ENCODE measurements at places on chromosomes 11 and 22. TPM values are rescaled to one million over a fixed set of nuclear protein-coding genes. Genes with fewer than 3 reads are reported as not detected.

GRCh38 chr11:119320776-119321524 lies 4.0 kb upstream of the MCAM start:
- peak; percentile 92 for DNase-seq

- no peak for DNase-seq
These were observed 808.0 kb downstream of the DLG2 start for GRCh38 chr11:84819128-84819527.

Gene POTEH
- not detected for total RNA-seq

DNA sequence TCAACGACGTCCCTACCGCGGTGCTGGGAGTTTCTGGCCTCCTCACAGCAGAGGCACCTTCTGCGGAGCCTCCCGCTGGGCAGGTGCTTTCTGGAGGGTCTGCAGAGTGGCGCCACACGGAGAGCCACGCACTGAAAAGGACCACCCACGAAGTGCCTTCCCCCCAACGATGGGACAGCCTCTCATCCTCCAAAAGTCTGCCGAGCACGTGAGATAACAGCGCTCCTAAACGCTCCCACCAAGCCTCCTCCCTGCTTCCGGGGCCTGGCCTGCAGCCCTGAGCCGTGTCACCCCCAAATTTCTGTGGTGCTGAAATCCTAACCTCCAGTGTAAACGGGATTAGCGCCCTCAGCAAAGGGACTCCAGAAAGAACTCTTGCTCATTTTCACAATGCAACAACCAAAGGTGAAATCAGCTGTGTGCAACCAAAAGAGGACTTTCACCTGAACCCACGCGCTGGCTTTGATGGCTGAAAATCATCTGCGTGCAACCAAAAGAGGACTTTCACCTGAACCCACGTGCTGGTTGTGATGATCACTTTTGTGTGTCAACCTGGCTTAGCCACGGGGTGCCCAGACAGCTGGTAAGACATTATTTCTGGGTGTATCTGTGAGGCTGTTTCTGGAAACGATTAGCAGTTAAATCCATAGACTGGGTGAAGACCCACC lies 924.6 kb downstream of the BRD1 start:
- no peak for DNase-seq

- no peak for DNase-seq
These were observed 232.0 kb upstream of the TENM4 start for GRCh38 chr11:79672786-79673185.

Gene SYT7
- 4.8 TPM for total RNA-seq

- no peak for DNase-seq
These were observed 74.4 kb upstream of the NTM start for GRCh38 chr11:131295986-131296385.

GRCh38 chr11:15217416-15217815 lies 102.7 kb downstream of the INSC start:
- DNase-seq = no peak

DNA sequence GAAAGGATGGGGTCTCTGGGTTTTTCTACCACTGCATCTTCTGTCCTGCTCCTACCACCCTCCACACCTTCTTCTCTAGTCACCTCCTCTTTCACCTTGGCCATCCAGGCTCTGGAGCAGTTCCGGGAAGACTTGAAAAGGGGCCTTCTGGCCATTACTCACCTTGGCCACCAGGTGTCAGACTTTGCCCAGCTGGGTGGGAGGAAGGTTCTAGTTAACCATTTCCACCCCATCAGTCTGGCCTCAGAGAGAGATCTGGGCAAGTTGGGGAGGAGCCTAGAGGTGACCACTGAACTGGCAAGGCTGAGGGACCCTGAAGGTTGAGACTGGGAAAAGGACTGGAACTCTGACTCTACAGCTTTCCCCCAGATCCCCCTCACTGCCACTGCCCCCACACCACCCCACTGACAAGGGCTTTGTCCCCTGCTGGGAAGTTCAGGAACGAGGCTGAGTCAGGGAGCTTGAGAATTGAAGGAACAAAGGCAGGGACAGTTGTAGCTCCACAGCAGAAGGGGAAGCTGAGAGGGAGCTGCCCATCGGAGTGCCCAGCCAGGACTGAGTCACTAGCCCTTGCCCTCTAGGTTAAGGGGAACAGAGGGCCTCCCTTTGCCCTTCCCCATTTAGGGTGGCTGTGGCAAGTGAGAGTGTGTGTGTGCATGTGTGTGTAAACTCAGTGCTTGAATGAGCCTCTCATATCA lies 3.7 kb upstream of the POLD4 start:
- DNase-seq = peak; percentile 93

- DNase-seq = peak; percentile 16
These were observed 66.4 kb downstream of the CD82 start for GRCh38 chr11:44631831-44632230.

Gene XKR3
- total RNA-seq = not detected

DNA sequence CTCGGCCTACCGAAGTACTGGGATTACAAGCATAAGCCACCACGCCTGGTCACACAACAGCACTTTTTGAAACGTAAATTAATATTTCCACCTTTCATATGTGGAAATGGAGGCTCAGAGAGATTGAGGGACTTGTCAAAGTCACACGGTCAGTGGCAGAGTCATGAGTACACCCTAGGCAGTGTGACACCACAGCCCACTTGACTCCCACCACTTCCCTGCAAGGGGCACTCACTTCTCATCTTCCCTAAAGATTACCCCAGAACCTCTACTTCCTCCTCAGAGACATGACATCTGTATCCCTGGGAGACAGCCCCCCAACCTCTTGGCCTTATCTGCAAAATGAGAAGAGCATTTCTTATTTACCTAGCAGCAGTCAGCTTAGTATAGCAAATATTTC lies 16.5 kb upstream of the MYOD1 start:
- DNase-seq = no peak

DNA sequence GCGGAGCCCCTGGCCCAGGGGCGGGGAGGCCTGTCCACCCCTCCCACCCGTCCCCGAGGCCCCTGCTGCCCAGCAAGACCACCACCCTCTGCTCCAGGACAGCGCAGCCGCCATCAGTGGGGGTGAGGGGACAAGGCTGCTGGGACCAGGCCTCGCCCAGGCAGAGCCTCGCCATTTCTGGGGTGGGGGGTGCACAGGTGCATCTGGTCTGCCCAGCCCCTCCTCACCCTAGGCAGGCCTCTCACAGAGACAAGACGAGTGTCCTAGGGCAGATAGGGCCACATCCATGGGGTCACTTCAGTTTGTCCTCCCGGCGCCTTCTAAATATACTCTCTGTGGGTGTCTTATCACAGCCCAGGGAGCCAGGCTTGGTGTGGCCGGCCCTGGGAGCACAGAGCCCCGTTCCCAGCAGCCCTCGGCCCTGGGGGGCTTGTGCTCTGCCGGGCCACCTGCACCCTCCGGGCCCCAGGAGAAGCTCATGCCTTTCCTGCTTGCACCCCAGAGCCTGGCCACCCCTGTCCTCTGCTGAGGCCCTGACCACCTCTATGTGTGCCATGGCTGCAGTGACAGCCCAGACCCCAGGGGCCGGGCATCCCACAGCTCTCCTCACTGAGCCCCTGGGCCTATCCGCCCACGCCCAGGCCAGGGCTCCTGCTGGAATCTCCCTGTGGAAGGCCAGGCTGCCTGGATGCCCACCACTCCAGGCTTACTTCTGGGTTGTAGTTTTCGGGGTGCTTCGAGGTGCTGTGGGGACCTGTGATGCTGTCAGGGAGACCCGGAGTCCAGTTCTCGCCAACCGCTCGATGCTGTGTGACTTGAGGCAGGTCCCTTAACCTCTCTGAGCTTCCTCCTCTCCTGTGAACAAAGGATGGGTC lies 70.8 kb downstream of the KCNQ1 start:
- peak; percentile 54 for DNase-seq

Gene PRDX5
- 303 TPM for total RNA-seq

GRCh38 chr22:47996446-47996857 lies 1234.0 kb downstream of the TBC1D22A start:
- DNase-seq = no peak

DNA sequence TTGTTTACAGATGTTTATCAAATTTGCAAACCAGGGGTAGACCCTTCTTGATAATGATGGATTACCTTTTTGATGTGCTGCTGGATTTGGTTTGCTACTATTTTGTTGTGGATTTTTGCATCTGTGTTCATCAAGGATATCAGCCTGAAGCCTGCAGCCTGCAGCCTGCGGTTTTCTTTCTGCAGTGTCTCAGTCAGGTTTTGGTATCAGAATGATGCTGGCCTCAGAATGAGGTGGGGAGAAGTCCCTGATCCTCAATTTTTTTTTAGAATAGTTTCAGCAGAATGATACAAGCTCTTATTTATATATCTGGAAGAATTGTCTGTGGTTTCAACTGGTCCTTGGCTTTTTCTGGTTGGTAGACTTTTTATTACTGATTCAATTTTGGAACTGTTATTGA lies 19.7 kb upstream of the RAB38 start:
- no peak for DNase-seq

GRCh38 chr11:132848336-132848735 lies 684.0 kb downstream of the OPCML start:
- DNase-seq = no peak

Gene SLC22A12
- not detected for total RNA-seq

DNA sequence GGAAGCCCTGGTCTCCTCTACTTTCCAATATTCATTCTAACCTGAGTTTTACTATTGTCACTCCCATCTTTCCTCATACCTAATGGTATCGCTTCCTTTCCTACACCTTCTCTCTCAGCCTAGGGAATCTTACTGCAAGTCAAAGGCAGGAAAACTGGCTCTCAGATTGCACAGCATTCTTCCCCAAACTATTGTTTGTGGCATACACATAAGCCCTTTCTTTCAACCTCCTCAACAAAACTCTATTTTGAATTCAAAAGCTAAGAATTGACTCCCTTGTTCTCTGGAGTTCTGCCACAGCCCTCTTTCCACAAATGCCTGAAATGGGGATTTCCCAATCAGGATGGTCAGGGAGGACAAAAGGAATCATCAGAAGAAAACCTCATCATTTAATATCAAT lies 181.5 kb downstream of the FAM76B start:
- no peak for DNase-seq

GRCh38 chr11:35559949-35560348 lies 34.5 kb upstream of the PAMR1 start:
- DNase-seq = no peak

DNA sequence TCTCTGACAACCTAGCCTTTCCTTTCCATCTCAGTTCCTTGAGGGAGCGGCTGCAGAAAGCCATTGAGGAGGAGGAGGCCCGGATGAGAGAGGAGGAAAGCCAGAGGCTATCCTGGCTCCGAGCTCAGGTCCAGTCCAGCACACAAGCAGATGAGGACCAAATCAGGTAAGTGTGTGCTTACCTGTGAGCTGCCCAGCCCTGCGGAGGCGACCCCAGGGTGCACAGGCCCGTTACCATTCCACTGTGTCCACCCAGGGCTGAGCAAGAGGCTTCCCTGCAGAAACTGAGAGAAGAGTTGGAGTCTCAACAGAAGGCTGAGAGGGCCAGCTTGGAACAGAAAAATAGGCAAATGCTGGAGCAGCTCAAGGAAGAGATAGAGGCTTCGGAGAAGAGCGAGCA lies 63.1 kb downstream of the CEP164 start:
- no peak for DNase-seq
